ENCODE measurements at places on chromosomes 11 and 22.

DNA sequence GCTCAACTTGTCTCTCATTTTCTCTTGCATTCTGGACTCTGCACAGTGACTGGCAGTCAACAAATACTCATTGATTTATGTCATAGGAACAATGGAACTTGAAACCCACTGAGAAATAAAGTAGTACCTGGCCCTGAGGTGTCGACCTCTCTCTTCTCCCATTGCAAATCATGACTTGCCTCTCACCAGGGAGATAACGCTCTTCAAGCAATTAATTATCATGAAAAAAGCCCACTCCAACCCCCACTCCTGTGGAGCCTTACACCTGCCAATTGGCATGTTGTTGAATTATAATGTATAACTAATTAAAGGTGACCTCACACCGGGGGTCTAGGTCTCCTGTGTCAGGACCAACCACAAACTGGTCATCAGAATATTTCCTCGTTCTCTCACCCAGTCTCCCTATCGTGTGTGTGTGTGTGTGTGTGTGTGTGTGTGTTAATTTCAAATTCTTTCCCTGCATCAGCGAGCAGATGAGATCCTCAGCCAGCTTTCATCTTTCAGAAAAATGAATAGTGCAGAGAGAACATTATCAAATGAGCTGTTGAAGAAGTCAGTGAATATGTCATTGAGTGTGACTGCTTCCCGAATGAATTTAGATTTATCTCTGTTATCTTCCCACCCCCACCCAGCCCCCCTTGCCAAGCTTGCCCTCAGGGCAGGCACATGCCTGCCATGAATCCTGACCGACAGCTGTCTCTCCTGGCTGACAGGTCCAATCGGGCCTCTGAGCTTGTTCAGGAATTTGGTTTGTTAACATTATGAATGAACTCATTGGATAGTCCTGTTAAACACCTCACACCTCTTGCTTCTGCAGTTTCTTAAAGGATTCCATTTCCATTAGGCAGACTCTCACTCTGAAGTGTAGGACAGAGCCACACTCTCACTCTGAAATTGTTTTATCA is 357.4 kb downstream of the INSC start:
- no peak for DNase-seq

GRCh38 chr22:17954860-17955587 is 69.3 kb downstream of the MICAL3 start:
- DNase-seq = peak; percentile 33

GRCh38 chr22:44569561-44569991 is 71.5 kb upstream of the RTL6 start:
- DNase-seq = peak; percentile 10

- no peak for DNase-seq
These were observed 1.2 kb downstream of the ATXN10 start for GRCh38 chr22:45672564-45673481.

GRCh38 chr11:120137611-120138521 is at the start of gene TRIM29:
TSS of gene TRIM29 (minus strand) at chr11:120138113. CDS start at chr11:120138031, 82 bp downstream.
- peak; percentile 52 for DNase-seq

GRCh38 chr11:74672956-74673692 is 58.1 kb downstream of the CHRDL2 start:
- DNase-seq = no peak

- DNase-seq = no peak
These were observed 206.9 kb downstream of the CADM1 start for GRCh38 chr11:115297330-115297729.

DNA sequence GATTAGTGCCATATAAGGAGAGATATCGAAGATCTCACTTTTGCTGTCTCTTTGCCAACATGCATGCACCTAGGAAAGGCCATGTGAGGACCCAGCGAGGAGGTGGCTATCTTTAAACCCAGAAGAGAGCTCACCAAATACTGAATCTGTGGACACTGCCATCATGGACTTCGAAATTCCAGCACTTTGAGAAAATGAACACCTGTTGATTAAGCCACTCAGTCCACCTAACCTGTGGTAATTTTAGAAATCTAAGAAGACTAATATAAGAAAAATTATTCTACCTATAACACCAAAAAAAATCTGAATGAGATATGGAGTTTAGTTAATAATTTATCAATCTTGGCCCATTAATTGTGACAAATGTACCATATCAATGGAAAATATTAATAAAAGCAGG is 193.6 kb upstream of the CARD18 start:
- DNase-seq = no peak

GRCh38 chr11:70570693-70571395 is 172.5 kb downstream of the CTTN start:
- no peak for DNase-seq

DNA sequence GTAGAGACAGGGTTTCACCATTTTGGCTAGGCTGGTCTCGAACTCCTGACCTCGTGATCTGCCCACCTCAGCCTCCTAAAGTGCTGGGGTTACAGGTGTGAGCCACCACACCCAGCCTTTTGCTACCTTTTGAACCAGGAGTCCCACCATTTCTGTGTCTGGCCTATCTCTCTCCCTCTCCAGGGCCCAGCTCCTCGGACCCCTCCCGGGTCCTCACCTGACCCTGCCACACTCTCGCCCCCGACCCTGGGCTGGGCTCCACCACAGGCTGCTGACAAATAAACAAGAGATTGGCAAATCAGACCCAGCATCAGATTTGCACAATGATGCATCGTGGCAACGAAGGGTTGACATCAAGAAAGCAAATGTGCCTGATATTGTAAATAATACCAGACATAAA is 8.8 kb downstream of the KRTAP5-5 start:
- DNase-seq = no peak

DNA sequence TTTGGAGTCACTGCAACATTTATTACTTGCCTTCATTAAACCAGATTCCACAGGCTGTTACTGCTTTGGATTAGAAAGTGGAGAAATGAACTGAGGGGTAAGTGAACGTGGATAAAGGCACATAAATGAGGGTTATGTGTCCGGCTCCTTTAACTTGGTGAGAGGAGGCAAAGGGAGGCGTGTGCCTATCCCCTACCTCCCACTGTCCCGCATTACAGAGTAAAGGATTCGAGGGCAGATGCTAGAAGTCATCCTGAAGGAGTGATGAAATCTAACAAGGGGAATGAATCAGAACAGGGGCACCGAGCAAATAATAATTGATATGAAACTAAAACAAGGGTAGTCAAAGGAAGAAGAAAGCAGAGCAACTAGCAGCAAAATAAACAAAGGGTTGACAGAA is 147.2 kb downstream of the GRIA4 start:
- DNase-seq = no peak

- DNase-seq = no peak
These were observed 36.6 kb downstream of the RPL27A start for GRCh38 chr11:8719211-8719649.

DNA sequence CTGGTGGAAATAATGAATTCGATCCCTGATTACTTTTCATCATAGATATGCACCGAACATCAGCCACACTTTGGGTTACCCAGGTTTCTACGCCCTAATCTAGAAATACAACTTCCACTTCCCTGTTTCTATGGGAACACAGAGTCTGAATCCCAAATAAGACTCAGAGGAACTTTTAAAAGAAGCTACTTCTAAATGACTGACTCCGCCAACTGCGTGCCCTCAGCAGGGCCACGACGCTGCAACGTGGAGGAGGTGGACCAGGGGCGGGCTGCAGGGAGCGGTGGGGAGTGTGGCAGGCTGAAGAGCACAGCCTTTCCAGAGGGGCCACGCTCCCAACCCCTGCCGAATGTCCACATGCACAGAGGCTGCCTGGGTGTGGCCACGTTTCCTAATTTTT is 304.0 kb downstream of the SHANK2 start:
- no peak for DNase-seq

GRCh38 chr11:64802370-64803157 is 450 bp downstream of the MAP4K2 start:
- DNase-seq = peak; percentile 79

- DNase-seq = no peak
These were observed 38.5 kb upstream of the ARFGAP3 start for GRCh38 chr22:42895541-42895981.

- no peak for DNase-seq
These were observed 315.8 kb downstream of the CASP12 start for GRCh38 chr11:104582431-104582830.

GRCh38 chr11:15884777-15885540 is 471.4 kb downstream of the SOX6 start:
- no peak for DNase-seq

DNA sequence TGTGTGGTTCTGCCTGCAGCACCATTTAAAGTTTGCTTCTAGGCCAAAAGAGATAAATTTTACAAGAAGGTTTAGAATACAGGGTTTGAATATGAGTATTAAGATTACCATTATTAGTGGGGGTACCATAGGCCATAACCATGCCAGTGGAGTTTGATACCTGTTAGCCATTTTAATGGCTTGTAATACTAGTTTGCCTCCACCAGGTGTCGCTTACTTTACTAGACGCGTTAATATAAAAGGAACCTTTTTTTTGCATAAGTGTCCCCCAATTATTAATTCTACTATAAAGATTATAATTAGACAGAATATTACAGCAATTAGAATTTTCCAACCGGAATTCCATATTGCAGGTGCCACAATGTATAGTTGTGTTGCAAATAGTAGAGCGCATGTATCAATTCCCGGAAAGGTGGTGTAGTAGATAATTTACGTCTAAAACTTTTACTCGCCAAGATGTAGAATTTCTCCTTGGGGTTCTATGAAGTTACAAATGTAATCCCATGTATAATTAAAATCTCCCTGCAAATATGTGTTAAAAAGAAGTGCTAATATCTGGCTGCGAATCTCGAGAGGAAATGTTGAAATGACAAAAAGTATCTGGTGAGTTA is 16.1 kb downstream of the MS4A6E start:
- DNase-seq = no peak

GRCh38 chr11:47375020-47375419 is 3.3 kb downstream of the SPI1 start:
- no peak for DNase-seq

- DNase-seq = no peak
These were observed 101.4 kb downstream of the C11orf58 start for GRCh38 chr11:16839821-16840220.

DNA sequence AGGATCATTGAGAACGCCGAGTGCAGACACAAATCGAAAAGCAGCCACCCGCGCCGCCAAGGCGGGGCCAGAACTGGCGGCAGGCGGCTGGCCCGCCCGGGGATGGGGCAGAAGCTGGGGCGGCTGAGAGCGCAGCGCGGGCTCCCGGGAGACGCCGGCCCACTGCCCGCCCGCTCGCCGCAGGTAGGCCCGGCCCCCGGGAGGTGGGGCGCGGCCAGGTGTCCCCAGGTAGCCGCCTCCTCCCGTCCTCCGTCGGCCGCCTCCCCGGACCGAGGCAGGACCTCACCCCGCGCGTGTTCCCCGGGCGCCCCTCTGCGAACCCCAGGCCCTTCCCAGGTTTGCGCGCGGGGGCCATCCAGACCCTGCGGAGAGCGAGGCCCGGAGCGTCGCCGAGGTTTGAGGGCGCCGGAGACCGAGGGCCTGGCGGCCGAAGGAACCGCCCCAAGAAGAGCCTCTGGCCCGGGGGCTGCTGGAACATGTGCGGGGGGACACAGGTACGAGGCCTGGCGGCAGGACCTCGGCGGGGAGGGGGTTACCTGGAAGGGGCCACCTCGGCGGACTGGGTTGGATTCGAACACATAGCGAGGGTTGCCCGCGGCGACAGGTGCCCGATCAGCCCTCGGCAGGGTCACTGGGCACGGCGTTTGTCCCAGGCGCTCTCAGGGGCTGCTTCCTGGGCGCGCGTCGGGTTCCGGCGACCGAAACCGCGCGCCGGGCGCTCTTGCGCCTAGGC is at the start of gene PRRG4:
Gene PRRG4, plus strand, starts transcription at position 248 of the 733 bp plus-strand sequence. CDS start 603 bp downstream, outside the sequence.
- DNase-seq = peak; percentile 71

- no peak for DNase-seq
These were observed 802.8 kb downstream of the BRD1 start for GRCh38 chr22:49024775-49025440.

DNA sequence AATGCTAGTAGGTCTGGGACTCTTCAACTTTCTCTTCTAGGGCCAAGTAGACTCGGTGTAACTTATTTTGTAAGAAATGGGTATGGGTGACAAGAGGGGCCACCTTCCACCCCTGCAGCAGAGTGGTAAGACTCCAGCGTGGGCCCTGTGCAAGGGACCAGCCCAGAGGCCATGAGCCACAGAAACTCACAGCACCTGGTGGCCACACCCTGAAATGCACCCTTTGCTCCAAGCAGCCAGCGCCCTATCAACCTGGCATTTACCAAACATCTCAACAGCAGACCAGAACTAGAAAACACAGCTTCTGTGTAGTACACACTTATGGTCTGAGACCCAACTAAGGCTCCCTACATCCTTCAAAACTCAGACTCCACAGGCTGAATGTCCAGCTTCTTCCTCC is 5.7 kb downstream of the CDCA5 start:
- peak; percentile 89 for DNase-seq

- no peak for DNase-seq
These were observed 76.9 kb downstream of the DKK3 start for GRCh38 chr11:11931461-11932055.

GRCh38 chr11:13207665-13208594 is 69.7 kb upstream of the BMAL1 start:
- DNase-seq = no peak

GRCh38 chr11:24587635-24588034 is 90.8 kb downstream of the LUZP2 start:
- DNase-seq = no peak

DNA sequence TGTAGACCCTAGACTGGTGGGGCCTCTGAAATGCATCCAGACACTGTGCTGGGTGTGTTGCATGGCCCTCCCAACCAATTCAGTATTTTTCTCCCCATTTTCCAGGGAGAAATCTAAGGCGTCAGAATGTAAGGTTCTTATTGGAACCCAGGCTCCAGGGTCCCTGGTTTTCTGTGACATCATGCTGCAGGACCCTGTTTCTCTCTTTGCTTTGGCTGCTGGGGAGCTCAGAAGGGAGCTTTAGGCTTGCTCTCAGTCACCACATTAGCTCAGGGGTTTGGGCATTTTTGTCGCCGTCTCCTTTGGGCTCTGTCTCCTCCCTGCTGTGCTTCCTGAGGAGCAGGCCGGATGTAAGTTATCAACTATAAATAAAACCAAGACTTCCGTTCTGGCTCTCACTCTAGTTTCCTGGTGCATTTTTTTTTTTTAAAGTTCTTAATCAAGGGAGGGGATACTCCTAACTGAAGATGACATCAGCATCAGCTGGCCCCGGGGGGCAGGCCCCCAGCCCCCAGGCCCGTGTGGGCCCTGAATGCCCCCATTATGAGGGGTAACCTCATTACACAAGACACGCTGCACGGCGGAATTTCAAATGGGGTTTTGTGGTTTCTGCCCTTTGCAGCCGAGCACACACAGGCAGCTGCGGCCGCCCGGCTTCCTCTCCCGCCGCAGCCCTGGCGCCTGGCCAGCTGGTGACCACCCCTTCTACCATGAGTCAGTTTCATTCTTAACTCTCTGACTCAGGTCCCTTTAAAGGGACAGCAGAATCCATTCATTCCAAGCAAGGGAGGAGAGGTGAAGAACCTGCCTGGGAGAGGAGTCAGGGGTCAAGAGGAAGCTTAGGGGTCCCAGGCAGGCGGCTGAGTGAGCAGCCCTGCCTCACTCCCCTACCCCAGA is 3.2 kb downstream of the MYEOV start:
- peak; percentile 92 for DNase-seq

All from activated effector memory CD4-positive, alpha-beta T cell treated with anti-CD3 and anti-CD28 coated beads, Interleukin-2, amount 50 U/mL, for 16 hours (primary cell).